ENCODE measurements at places on chromosomes 12 and 14.

- DNase-seq: peak; percentile 0
Measured at GRCh38 chr12:21248679-21249078, 86.0 kb downstream of the SLCO1A2 start.

- DNase-seq: no peak
Measured at GRCh38 chr12:131258398-131258797, 304.7 kb downstream of the ADGRD1 start.

GRCh38 chr12:113184098-113184899 lies 979 bp downstream of the DDX54 start:
- peak; percentile 37 for DNase-seq

GRCh38 chr12:104740668-104741067 lies 217.4 kb downstream of the SLC41A2 start:
- DNase-seq: no peak

DNA sequence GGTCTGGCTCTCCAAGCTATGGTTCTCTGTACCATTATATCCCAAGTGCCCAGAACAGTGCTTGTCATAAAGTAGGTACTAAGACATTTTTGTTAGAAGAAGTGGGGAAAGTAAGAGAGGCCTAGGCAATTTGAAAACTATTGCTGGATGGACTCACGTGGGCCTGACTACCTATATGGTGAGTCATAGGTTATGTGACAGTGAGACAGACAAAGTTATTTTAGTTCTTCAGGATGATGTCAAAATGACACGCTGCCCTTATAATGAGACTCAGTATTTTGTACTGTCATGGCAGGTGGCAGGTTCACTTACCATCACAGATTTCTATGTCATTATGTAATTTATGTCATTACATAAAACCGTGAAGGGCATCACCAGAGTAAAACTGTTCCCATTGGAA lies 53.1 kb downstream of the PARP11 start:
- DNase-seq: no peak

GRCh38 chr14:45838597-45838996 lies 585.6 kb upstream of the MIS18BP1 start:
- DNase-seq: peak; percentile 10

DNA sequence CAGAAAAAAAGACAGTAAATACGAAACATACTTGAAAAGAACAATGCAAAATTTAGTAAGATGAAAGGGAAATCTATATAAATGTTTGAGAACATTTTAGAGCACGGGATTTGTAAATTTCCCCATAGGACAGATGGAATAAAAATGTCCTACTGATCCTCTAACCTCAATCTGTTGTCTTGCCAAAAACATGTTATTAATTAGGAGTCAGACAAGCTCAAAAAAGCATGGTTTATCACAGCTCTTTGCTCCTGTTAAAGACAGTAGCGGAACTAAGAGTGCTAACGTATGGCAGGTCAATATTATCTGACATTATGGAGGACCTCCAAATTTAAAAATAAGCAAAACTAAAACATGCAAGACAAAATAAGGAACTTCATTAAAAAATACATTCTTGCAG lies 12.9 kb downstream of the GMFB start:
- no peak for DNase-seq

DNA sequence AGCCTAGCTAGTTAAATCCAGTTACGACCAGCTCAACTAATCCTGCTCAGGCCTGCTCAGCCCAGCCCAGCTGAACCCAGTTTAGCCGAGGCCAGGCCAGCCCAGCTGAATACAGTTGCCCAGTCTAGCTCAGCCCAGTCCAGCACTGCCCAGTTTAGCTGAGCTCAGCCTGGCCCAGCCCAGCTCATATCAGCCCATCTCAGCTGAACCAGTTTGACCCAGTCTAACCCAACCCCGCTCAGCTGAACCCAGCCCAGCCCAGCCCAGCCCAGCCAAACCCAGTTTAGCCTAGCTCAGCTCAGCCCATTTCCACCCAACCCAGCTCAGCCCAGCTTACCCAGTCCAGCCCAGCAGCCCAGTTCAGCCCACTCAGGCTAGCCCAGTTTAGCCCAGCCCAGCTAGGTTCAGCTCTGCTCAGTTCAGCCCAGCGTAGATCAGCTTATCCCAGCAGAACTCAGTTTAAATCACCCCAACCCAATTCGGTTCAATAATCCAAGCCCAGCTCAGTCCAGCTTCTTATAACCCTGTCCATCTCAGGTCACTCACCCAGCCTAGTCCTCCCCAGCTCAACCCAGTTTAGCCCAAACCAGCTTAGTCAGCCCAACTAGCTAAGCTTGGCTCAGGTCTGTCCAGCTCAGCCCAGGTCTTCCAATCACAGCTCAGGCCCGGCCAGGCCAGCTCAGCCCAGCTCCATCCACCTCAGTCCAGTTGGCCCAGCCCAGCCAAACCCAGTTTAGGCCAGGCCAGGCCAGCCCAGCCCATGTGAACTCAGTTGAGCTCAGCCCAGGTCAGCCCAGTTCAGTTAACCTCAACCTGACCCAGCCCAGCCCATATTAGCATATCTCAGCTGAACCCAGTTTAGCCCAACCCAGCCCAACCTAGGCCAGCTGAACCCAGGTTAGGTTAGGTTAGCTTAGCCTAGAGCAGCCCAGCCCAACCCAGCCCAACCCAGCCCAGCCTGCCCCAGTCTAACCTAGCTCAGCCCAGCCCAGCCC lies 76.7 kb downstream of the TMEM121 start:
- DNase-seq: no peak

GRCh38 chr14:75630695-75631452 lies 29.8 kb downstream of the ERG28 start:
- DNase-seq: no peak

- DNase-seq: no peak
Measured at GRCh38 chr14:103021684-103022001, 35.7 kb downstream of the CDC42BPB start.

- DNase-seq: peak; percentile 100
Measured at GRCh38 chr14:36424478-36425102, 95.4 kb downstream of the NKX2-1 start.
